Left renal cortex interstitium (tissue), 4 donors: ENCODE measurements at places on chromosomes 2 and 18.

DNA sequence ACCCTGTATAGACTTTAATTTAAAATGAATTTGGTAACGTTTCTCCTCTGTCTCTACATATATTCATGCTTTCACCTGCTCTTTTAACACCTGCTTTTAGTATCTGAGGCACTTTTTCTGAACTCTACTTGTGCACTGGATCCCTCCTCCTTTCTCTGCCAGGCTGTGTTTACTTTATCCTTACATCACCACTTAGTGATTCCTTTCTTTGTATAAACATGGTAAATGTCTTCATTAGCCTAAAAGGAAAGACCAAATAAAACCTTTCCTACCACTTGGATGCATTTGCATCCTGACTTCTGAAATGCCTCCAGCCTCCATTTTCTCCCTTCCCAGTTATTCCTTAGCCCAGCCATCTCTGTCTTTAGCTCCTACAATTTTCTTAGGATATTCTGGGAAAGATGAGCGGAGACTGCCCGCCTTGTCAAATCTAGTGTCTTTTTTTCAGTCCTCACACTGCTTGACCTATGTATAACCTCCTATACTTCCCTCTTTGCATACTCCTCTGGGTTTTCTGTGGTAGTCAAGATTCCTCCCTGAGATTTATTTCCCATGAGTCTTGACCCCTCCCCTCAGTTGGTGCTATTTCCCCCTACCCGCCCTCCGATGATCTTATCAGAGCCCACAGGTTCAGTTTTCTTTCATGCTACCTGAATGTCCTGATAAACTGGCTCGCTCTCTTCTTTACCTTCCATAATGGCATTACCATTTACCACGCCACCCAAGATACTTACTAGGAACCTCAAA, 44.8 kb downstream of the REL start:
- no peak for DNase-seq

- DNase-seq = no peak
Measured at GRCh38 chr18:8386669-8387380, 222.4 kb upstream of the RAB12 start.

- no peak for DNase-seq
Measured at GRCh38 chr2:216679658-216680024, 15.7 kb downstream of the IGFBP5 start.

DNA sequence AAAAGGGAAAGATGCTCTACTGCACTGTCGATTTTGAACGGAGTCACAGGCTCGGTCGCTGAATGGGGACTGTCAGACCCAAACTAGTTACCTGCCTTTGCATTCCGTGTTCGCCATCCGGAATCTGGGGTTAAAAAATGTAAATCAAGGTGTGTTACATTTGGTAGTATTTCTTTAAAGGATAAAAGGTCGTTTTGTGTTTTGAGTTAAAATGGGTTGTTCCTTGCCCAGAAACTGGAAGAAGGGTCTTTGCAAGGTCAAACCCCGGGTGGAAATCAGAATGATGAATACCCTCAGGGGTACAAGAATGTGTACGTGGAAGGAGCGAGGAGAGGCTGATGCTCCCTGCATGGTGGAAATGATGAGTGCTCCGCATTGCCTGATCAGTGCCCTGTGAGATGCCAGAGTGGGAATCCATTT, 1.0 kb downstream of the VSNL1 start:
- no peak for DNase-seq

DNA sequence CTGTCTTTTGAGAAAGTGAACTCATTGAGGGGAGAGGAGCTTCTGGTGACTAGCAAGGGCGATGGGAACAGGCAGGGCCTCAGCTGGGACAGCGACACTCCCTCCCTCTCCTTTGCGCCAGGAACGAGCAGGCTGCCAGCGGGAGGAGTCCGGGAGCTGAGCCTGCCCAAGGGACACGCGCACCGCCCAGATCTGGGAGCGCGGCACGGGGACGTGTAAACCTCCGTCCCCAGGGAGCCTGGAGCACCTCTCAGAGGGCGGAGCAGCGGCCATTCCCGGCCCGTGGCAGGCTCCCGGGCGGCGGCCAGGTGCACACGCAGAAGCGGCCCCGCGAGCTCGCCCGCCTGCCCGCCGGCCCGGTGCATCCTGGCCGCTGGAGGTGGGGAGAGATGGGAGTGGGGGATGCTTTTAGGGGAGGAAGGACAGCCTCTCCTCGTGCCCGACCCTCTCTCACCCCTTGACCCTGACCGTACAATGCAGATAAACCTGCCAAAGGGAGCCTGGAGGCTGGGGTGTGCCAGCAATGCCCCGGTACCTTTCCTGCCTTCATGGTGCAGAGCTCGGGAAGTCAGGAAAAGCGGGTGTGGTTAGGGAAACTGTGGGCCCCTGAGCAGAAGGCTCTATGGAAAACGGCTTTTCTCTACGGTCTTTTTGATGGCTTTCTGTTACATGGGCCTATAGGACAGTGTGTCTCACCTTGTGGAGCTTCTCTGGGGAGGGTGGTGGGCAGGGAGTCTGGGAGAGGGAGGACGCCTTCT, 2.2 kb downstream of the AQP4 start:
- no peak for DNase-seq

DNA sequence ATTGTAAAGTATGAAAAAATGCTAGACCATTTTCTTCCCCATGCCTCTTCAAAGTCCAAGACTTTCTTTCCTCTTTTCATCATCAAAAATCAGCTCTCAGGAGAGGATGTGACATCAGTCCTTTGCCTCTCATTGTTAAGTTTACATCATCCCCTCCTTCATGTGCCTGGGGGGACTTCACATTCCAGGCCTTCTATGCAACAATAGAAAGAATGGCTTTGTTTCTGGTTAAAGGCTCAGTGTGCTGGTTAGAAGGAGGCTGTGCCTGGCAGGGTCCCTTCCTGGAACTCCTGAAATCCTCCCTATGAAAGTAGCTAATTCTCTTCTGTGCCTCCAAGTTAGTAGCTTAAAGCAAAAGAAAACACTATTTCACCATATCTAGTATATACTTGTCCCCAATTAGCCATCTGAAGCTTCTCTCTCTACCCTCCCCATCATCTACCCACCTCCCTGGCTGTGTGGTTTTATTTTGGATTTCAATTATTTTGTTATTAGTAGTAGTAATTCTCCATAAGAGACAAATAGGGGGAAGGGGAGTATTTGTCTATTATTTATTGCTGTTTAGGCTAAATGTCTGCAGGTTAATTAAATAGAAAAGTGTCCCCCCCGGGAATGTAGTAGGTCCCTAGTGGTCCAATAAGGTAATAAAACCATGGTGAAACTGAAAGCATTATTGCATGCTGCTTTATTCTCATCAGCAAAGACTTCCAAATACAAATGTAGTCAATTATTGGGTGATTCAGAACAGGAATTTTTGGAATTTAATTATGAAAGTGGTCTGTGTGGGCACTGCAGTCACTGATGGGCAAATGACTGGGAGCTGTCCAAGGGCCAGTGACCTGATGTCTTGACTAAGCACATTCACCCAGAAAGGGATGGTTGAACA, 69.0 kb downstream of the CPO start:
- no peak for DNase-seq
